ENCODE measurements at places on chromosomes 4 and X.

GRCh38 chrX:3348191-3348590 is 1.7 kb upstream of the MXRA5 start:
- no peak for DNase-seq

DNA sequence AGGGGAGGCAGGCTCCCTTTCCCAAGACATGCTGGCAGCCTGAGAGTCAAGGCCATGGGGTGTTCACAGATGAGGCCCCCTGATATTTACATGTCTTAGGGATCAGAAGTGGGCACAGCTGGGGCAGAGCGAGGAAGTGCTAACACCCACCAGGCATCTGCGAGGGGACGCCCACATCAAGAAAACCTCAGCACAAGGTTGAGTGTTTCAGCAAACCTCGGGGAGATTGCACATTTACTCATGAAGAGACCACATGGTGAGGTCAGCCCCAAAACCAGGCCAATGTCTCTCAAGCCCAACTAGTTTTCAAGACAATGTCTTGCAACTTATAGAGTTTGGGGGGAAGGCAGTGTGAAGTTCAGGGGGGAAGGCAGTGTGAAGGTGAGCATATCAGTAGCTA is 55.2 kb downstream of the CLNK start:
- DNase-seq: no peak

DNA sequence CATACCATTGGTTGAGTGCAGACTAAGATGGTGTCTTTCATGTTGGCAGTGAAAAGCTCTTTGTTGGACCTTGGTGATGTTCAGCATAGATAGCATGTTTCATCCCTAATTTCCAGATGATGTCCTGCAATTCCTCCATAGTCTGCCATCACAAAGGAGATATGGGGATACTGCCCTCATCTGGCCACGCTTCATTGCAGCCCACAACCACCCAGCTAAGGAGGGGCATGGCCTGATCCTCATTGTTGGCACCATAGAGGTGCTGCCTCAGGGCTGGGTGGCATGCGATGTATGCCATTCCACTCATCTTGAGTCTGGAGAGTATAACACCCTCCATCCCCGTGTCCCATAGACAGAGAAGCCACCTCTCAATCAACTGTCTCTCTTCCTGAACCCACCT is 31.5 kb upstream of the NUDT6 start:
- no peak for DNase-seq

GRCh38 chr4:169975838-169976796 is 50.1 kb downstream of the MFAP3L start:
- DNase-seq: no peak

DNA sequence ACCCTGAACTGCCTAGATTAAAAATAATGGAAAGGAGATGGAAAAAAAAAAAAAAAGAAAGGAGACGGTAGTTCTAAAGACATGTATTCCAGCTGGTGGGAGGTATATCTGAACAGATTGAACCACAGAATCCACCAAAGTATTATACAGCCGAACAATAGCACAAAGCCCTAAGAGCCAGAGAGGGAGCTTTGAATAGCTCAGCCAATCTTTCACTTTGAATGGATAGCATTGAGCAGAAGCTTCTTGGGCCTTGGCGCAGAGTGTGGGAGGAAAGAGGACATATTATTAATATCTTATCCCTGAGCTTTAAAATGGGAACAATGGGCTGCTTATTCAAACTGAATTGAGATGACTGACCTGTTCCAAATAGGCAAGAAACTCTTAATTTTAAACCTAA is 147.8 kb upstream of the PAQR3 start:
- no peak for DNase-seq

- DNase-seq: no peak
These were observed 97.5 kb upstream of the GATB start for GRCh38 chr4:151858356-151858755.

DNA sequence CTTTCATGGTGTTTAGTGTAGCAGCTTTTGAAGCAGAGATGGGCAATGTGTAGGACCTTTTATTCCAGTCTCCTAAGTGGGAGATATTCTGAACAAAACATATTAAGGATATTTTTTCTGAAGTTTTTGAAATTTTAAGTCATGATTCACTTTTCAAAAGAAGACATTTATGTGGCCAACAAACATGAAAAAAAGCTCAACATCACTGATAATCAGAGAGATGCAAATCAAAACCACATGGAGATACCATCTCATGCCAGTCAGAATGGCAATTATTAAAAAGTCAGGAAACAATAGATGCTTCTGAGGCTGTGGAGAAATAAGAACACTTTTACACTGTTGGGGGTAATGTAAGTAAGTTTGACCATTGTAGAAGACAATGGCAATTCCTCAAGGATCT is 76.0 kb downstream of the FAT4 start:
- no peak for DNase-seq

DNA sequence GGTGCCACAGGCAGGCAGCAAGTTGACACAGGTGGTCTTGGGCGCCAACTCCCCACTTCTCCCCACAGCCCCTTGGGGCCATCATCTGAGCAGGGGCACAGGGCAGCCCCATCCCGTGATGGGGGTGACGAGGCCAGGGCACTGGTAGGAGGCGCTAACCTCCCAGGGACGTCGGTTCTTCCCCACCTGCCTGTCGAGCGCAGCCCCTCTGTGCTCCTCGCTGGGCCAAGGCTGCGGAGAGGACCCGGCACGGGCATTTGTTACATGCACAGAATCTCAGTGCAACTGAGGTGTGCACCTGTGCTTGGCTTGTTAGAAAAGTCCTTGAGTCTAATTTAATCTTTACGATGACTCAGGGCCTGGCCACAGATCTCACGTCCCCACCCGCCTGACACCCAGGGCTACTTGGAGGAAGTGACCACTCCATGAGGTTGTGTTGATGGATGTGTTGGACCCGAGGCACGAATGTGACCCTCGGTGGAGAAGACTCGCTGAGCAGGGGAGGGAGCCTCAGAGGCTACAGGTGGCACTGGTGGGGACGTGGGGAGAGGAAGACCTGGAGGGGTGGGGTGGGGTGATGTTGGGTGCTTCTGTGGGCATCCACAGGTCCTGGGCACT is 3.1 kb upstream of the SH3TC1 start:
- DNase-seq: no peak

- no peak for DNase-seq
These were observed 111.4 kb downstream of the SH3KBP1 start for GRCh38 chrX:19775830-19776485.

DNA sequence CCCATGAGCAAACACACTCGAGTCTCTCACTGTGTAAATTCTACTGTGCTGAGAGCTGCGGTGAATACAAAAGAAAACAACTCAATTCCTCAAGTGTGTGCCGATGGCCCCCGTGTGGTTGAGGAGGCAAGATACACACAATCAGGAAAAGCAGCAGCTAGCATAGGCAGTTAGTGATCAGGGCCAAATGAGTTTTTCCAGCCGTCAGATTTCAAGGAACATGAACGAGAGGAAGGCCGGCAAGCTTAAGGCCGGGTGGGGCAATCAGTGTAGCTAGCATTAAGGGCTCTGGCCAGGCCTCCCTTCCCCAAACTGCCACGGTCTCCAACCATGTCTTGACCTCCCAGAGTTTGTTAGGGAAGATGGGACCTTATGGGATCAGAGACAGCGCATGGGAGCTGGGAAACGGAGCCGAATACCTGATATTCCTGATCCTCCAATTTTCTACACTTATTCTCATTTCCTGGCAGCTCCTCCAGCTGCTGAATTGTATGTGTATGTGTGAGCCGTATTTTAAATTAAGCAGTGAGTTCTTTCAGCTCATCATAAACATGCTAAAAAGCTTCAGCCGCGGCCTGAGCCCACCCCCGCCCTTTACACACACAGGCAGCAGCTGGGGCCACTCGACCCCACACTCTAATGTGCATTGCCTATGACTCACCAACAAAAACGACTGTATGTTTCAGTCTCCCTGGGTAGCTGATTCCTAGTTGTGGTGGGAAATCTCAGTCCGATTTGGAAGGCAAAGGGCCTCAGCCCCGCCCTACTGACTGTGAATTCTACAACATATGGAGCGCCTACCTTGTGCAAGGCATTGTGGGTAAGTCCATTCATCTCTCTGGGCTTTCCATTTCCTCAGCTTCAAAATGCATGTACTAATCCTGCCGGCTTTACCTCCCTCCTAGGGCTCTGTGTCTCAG is 59.9 kb downstream of the RTL9 start:
- DNase-seq: no peak

Measured in dorsolateral prefrontal cortex (tissue), 122 donors.